DMS79 treated with DMSO at 0.1 percent for 48 hours (cell line): ENCODE measurements at places on chromosomes 12 and 14.
A peak's percentile ranks its signal among the peaks of the same experiment; 100 is the strongest.

DNA sequence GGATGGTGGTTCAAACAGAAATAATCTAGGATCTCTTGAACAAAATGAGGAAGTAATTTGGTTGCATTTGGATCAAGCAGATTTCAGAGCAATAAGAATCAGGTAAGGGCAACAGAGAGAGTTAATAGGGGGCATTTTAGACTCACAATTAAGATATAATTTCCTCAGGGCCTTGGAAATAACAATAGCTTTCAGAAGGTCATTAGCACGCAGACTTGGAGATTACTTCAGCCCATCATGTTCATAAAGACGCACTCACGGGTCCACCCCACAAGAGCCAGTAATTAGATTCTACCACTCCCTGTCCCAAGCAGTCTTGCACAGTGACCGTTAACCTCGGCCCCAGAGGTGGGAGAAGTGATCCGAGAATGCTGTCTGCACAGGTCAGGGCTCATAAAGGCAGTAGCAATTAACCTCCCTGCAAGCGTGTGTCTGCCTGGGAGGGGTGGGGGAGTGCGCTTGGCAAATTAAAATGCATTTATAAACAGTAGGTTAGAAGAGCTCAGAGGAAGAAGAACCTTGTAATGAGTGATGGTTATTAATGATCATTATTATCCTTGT, 125.7 kb upstream of the CCDC196 start:
- no peak for DNase-seq

DNA sequence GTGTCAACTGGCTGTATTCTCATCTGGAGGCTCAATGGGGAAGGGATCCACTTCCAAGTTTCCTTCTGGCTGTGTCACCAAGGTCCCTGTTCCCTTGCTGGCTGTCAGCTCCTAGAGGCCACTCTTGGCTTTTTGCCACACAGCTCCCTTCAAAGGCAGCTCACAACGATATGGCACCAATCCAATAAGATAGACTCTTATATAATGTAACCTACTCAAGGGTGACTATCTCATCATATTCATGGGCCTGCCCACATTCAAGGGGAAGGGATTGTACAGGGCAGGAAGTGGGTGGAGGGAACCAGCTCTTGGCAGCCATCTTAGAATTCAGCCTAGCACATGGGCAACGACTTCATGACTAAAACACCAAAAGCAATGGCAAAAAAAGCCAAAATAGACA, 98.7 kb upstream of the PLXNC1 start:
- DNase-seq = peak; percentile 69

GRCh38 chr12:52903285-52903854, 1.5 kb downstream of the KRT8 start:
- peak; percentile 52 for DNase-seq

GRCh38 chr14:96409701-96410100, 17.8 kb downstream of the AK7 start:
- DNase-seq = no peak

DNA sequence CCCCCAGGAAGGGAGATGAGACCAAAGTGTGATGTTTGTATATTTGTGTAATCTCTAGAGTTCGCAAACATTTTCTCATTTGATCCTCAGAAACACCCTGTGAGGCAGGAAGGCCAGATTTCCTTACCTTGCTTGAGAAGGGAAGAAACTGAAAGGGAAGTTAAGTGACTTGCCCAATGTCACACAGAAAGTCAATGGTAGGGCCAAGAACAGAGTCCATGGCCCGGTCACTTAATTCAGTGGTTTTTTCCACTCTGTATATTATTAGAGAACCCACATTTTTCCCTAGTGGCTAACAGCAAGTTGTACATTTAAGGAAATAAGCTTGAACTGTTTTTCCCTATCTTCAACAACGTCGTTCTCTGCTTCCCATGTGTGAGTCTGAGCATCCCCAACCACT, 25.6 kb upstream of the CHPT1 start:
- no peak for DNase-seq

- DNase-seq = no peak
Measured at GRCh38 chr12:93762059-93762719, 85.0 kb downstream of the CRADD start.

GRCh38 chr12:5047729-5048128, 4.0 kb downstream of the KCNA5 start:
- no peak for DNase-seq

- DNase-seq = no peak
Measured at GRCh38 chr12:53829130-53829819, 77.5 kb upstream of the CISTR start.

- DNase-seq = peak; percentile 95
Measured at GRCh38 chr14:51176839-51177238, 63.2 kb upstream of the TMX1 start.

DNA sequence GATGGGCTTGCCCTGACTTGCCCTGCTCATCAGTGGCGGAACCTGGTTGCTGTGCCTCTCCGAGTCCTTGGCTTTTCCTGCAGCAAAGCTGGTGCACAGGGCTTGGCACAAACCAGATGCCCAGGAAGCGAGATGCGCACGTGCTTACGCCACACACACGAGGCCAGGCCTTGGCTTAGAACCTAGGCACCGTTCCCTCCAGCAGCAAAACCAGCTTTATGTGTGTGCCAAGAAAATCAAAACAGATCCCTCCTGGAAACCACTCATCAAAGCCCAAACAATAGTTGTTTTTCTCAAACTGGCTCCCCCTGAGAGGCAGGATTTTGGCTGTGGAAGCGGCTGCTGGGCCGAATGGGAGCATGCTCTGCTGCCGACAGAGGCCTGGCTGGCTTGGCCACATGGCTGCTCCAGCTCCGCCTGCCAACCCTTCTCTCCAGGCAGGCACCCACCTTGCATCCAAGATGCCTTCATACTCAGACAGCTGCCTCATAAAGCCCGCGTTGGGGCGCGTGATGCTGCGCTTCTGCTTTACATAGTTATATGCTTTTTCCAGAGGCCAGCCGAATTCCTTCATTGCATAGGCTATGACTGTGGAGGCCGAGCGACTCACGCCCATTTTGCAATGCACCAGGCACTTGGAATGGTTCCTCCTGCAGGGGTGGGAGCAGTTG, 58.7 kb downstream of the SSH1 start:
- no peak for DNase-seq

GRCh38 chr12:120851444-120851843, 52.7 kb downstream of the SPPL3 start:
- DNase-seq = no peak

GRCh38 chr12:132353811-132354210, 24.4 kb upstream of the GALNT9 start:
- no peak for DNase-seq

- no peak for DNase-seq
Measured at GRCh38 chr12:92218394-92219077, 72.9 kb upstream of the BTG1 start.

- DNase-seq = peak; percentile 5
Measured at GRCh38 chr12:52327052-52327829, 6.0 kb upstream of the KRT83 start.

DNA sequence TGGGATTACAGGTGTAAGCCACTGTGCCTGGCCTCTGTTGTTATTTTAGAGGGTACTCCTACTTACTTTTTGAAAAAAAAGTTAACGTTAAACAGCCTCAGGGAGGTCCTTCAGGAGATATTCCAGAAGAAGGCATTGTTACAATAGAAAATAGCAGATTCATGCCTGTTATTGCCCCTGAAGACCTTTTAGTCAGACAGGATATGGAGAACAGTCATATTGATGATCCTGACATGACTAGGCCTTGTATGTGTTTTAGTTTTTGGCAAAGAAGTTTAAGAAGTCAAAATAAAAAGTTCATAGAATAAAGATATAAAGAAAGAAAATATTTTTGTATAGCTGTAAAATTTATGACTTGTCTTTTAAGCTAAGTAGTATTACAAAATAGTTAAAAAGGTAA, 45.3 kb downstream of the WASHC3 start:
- DNase-seq = no peak

- DNase-seq = no peak
Measured at GRCh38 chr12:54463484-54463883, 9.9 kb downstream of the GTSF1 start.

GRCh38 chr14:79701371-79701770, 509.9 kb downstream of the DIO2 start:
- no peak for DNase-seq

DNA sequence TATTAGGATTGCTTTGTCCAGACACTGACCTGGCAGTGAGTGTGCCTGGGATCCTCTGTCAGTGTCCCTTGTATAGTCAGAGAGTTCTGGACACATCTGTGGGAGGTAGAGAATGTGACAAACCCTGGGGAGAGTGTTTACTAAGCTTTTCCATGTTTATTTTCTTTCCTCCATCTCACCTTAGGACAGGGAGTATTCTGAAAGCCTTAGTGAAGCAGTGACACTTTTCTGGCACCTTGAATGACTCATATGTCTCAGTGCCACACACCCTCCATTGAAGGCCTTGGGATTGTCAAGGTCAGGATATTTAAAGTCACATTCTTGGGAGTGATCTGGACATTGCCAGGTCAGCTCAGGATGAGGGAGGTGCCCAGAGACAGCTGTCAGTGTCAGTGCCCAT, 34.9 kb upstream of the CTDSP2 start:
- no peak for DNase-seq

DNA sequence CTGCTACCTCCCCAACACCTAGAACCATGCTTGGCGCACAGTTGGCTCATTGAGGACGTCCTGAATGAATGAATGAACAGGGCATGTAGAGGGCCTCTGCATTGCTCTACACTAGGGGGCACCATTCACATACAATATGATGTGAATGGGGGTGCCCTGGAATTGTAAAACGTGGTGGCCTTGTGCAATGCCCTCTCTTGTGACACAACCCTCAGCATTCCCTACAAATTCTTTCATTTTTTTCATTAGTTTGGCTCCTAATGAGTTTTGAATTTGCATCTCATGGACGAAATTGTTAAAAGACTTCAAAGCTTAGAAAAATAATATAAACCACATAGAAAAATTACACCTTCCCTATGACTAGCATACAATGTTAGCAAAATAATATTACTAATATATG, 2.3 kb upstream of the DIO2 start:
- no peak for DNase-seq

DNA sequence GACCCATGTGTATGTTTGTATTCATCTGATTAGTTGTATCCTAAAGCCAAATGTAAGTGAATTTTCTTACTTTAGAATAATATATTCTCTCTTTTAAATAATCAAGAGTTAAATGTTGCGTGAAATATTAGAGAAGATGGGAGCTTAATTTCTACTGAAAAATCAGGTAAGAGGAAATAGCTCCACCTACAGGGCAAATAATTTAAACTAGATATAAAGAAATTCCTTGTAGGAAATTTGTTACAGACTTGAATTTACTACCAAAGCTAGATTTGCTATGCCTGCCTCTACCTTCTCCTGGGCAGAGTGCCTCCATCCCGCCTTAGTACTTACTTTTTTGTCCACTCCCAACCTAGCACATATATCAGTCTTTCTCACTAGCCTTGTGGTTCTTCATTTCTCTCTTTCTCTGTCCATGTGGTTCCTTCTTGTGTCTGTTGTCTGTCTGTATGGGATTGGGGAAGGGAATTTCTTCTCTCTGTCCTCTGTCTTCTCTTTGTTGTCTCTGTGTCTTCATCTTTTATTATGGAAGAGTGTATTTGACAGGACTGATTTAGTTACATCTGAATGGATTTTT, 44.7 kb downstream of the PALS1 start:
- DNase-seq = peak; percentile 78

DNA sequence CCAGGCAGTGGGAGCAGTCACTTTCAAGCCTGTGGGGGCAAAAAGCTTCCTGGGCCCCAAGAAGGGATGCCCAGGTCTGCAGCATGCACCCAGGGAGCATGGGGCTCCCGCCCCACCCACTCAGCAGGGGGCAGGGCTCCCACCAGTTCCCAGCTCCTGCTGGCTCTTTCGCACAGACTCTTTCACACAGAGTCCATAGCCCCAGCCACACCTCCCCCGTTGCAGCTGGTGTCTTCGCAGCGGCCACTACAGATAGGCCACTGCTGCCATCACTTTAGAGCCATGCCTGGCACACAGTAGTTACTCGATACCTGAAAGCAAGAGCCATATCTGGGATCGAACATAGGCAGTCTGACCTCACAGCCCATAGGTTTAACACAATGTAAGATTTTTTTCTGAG, 98.2 kb downstream of the NUAK1 start:
- DNase-seq = no peak

GRCh38 chr14:98368916-98369315, 903.1 kb downstream of the BCL11B start:
- no peak for DNase-seq

GRCh38 chr12:104737791-104738301, 220.2 kb downstream of the SLC41A2 start:
- DNase-seq = no peak

GRCh38 chr14:93708800-93709199, 79.5 kb downstream of the PRIMA1 start:
- DNase-seq = no peak
